ENCODE measurements at places on chromosomes 1 and 21.

GRCh38 chr1:15423355-15424077 lies 13.8 kb downstream of the EFHD2 start:
- DNase-seq = no peak

- DNase-seq = no peak
These were observed 133.8 kb downstream of the GLIS1 start for GRCh38 chr1:53605181-53605580.

GRCh38 chr1:16252912-16253311 lies 15.9 kb upstream of the CPLANE2 start:
- no peak for DNase-seq

DNA sequence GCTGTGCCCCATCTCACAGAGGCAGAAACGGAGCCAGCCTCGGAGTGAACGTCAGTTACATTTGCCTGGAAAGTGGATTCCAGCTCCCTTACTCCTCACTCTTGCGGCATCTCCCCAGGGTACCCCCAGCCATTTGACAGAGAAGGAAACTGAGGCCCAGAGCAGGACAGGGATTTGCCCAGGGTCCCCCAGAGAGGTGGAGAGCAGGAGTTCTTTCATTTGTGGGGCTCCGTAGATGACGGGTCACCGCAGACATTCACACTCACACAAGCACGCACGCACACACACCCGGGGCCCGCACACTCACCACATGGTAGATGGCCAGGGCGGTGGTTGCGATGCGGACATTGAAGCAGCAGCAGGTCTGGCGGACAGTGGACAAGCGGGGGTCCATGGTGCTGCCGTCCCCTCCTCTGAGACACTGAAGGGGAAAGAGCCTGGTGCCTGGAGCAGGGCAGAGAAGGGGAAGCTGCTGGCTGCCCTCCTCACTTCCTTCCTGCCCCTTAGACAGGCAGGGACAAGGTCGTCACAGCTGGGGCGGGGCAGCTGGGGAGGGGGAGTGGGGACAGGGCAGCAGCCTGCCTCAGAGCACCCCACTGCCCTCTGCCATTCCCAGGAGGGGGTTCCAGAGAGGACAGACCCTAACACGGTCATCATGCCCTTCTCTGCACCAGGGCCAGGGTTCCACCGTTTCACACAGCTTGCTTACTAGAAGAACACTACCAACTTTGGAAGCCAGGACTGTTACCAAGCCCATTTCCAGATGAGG lies at the start of gene LAPTM5:
Gene LAPTM5, minus strand, starts transcription at position 423 of the 769 bp plus-strand sequence. Its CDS starts 29 bp downstream, at position 394.
- DNase-seq = no peak

DNA sequence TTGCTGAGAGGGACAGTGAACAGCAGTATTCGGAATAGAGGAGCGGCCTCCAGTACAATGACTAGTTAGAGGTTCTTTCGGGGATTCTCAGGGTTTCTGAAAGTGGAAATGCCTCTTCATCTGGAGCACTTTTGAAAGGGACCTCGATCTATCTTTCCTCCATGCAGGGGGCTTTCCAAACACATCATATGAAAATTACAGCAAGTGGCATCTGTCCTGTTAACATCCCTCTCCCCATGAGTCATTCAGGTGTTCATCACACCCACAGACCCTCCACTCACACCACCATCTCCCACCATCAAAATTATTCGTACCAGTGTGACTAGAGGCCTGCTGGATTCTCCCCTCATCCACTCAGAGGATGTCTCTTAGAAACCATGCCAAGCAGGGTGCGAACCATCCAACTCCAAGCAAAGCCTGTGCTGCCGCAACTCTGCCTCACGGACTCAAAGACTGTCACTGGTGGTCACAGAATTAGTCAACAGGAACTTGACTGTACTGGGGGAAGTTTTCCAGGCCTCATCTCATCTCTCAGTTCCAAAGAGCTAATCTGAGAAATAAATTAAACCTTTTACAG lies 211.1 kb downstream of the MRPL39 start:
- DNase-seq = no peak

Measured in esophagus muscularis mucosa (tissue), 4 donors.